ENCODE measurements at places on chromosomes 2 and 18.

DNA sequence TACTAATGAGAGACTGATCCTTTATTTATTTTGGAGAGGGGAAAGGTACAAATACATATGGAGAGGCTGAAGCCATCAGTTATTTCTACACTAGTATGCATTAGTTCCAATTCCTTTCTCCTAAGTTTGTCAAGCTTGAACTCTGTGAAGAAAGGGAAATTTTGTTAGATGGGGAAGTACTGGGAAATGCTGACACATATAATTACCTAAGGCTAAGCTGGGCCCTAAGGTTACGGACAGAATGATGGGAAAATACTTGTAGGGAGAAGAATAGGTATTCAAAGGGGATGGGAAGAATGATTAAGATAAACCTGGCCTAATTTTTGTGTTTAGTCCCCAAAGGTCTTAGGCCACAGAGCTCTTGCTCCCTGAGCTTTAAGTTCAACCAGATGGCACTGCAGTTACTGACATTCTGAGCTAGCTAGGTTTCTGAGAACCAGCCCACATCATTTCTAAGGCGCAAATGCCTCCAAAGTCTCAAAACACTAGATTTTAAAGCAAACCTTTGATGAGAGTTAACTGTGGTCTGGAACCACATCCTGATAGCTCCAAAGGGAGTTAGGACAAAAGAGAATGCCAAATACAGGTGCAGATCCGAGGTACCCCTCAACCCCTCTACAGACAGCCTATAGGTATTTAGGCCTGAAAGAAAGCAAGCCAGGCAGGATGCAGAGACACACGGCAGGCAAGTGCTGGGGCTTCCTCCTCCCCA lies 2.7 kb downstream of the TMEM163 start:
- DNase-seq, result no peak

- DNase-seq, result no peak
Measured at GRCh38 chr2:145644820-145645302, 1124.9 kb upstream of the ZEB2 start.

GRCh38 chr2:136557203-136557602 lies 208.1 kb upstream of the THSD7B start:
- DNase-seq, result no peak

DNA sequence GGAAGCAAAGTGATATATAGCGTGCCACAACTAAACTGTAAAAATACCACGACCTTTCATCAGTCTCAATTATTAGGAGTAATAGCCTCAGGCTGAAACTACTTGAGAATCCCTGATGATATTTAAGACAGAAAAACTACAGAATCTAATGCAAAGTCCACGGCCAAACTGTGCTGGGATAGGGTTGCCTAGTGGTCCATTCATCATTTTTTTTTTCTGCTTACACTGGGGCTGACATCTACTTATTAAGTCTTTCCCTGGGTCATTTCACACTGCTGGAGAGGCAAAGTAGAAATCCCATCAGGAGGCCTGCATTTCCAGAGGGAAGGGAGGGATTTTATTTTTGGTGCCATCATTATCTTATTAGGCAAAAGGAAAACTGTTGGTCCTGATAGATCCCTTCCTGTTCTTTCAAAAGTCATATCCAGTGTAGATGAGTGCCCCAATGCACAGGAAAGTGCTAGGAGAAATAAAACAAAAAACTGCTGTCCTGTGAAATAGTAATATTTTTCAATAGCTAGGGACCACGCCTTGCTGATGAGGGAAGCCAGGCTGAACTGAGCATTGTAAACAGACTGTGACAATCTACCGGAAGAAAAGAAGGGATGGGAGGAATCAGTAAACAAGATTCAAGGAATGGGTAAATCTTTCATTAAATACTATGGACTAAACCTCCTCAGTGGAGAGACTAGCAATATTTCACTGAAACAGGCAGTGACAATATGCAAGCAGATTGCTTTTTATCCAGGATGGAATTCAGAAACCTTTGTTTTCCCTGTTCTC lies 644.3 kb downstream of the IRS1 start:
- no peak for DNase-seq

- no peak for DNase-seq
Measured at GRCh38 chr18:49362431-49362830, 98.0 kb downstream of the DYM start.

GRCh38 chr18:63147973-63148372 lies 171.6 kb downstream of the BCL2 start:
- DNase-seq, result no peak

DNA sequence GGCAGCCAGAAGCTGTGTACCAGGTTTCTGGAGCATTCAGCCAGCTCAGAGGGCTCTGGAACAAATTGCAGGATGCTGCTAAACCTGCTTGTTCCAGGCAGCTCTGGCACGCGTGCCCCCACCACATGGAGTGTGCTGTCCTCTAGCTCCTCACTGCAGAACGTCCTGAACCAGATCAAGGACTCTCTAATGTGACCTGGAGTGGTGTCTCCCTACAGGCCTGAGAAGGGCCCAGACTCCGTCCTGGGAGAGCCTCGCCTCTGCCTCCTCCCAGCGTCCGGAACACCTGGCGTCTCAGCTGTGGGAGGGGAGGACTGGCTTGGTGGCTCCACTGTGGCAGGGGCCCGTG lies 115.6 kb upstream of the GPC1 start:
- DNase-seq, result no peak

- no peak for DNase-seq
Measured at GRCh38 chr2:26764906-26765305, 822 bp downstream of the SLC35F6 start.

- DNase-seq, result peak; percentile 21
Measured at GRCh38 chr2:152716805-152717227, 445 bp downstream of the PRPF40A start.

- no peak for DNase-seq
Measured at GRCh38 chr2:176991411-176991810, 221.2 kb upstream of the HNRNPA3 start.

GRCh38 chr2:179525340-179525739 lies 260.7 kb upstream of the SESTD1 start:
- no peak for DNase-seq

DNA sequence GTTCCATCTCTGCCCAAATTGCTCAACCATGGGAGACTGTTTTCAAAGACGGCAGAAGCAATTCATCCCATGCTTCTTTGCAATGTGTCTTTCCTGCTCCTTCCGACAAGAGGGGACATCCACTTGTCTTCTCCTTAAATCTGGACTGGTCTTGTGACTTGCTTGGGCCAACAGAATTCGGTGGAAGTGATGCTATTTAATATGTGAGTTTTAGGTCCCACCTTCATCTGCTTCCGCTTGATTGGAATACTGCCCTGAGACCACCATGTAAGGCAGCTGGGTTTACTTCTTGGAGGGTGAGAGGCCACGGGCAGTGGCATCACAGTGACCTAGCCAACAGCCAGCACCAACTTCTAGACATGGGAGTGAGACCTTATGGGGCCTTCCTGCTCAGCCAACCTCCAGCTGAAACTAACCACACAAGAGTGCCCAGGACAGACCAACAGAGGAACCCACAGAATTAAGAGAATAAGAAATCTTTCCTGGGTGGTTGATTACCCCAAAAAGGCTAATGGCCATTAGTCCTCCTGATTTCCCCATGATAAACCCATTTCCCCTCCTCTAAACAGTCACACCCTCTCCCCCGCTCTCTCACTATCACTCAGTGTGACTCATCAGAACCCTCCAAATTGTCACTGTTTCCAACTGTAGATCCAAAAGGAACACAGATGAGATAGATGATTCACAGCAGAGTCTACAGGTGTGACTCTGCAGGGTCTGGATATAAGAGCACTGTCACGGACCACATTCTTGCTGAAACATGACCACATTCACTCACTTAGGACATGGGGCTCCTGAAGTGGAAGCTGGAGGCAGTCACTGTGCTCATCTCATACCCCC lies 16.2 kb upstream of the RHOB start:
- DNase-seq, result no peak
